ENCODE measurements at places on chromosomes 1 and 21. TPM values are rescaled to one million over a fixed set of nuclear protein-coding genes. Genes with fewer than 3 reads are reported as not detected.

CLCN6 gene
- total RNA-seq = 14.2 TPM

- DNase-seq = peak; percentile 75
Observed at GRCh38 chr1:22794647-22795365, 84.2 kb downstream of the EPHB2 start.

TNNT2 gene
- total RNA-seq = 74.9 TPM

NID1 gene
- total RNA-seq = 27.4 TPM

POU2F1 gene
- 16.8 TPM for total RNA-seq

DDR2 gene
- 41.1 TPM for total RNA-seq

GRCh38 chr1:162765788-162766187 lies 24.7 kb upstream of the HSD17B7 start:
- DNase-seq = no peak

CELA3B gene
- total RNA-seq = not detected

DNA sequence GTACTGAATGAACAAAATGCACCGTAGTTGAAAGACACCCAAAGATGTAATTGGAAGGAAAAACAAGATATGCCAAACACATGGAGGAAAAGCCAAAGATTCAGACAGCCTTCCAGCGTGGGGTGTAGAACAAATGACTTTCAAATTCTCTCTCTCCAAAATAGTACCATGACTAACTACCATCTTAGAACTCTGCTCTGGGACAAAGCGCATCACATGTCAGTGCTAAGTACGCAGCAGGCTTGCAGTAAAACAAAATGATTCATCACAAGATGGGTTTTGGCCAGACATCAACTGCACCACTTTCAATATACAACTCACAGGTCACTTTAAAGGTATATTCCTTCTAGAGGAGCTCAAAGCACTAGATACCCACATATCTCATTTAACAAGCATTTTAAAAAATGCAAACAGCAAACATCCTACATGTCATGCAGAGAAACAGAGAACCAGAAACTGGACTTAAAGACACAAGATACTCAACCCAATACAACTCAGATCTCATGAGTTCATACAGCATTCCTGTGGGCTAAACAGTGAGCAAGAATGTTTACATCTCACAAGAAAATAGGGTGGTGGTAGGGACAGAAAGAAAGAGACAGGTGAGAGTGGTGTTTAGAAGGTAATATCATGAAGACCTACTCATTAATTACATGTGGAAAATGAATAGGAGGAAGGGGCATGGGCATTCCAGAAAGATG lies 75.7 kb downstream of the BCAR3 start:
- DNase-seq = no peak

- no peak for DNase-seq
Observed at GRCh38 chr1:228059634-228060457, 22.7 kb upstream of the ARF1 start.

GRCh38 chr1:9594471-9595155 lies 5.9 kb downstream of the TMEM201 start:
- no peak for DNase-seq

NMNAT1 gene
- total RNA-seq = 5.7 TPM

DNA sequence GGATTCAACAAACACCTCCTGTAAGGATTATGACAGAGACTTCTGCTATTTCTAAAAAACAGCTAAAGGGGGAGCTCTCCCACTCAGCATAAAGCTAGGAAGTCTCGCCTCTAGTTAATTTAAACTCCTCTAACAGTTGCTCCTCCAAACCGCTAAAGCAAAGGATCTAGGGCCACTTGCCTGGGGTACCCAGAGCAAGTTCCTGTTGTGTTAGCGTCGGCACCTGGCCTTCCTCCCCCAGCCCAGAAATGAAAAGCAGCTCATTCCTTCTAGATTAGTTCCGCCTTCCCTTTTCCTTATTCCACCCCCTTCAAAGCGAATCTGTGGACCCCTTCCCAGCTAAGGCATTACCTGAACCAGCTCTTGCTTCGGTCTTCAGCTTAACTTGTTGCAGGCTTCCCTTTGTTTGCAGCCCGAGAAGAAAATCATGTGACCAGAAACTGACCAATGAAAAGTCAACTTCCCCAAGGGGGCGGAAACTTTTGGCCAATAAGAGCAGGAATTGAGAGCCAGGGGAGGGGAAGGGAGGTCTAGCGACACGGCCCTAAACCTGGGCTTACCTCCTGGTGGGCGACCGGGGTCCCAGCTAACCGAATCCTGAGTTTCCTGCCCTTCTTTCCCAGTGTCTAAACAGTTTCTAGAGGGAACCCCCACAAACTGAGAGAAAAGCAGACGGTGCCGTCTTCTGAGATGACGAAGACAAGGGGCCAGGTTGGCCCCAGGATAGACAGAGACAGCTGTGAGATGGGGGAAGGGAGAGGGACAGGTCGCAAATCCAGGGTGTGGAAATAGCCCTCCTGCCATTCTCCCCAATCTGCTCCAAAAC lies at the start of gene PBXIP1:
Gene PBXIP1, minus strand, starts transcription at position 382 of the 826 bp plus-strand sequence. CDS start 2,378 bp downstream, outside the sequence.
- peak; percentile 96 for DNase-seq

CCDC27 gene
- total RNA-seq = not detected

GRCh38 chr1:192538407-192539296 lies 36.9 kb upstream of the RGS1 start:
- peak; percentile 12 for DNase-seq

GRCh38 chr1:212671342-212672031 lies 28.2 kb downstream of the BATF3 start:
- peak; percentile 80 for DNase-seq

WNT9A gene
- total RNA-seq = 0.79 TPM

GRCh38 chr1:104874044-104874443 lies 1124.3 kb downstream of the AMY1C start:
- no peak for DNase-seq

CREG1 gene
- total RNA-seq = 39.4 TPM

DNA sequence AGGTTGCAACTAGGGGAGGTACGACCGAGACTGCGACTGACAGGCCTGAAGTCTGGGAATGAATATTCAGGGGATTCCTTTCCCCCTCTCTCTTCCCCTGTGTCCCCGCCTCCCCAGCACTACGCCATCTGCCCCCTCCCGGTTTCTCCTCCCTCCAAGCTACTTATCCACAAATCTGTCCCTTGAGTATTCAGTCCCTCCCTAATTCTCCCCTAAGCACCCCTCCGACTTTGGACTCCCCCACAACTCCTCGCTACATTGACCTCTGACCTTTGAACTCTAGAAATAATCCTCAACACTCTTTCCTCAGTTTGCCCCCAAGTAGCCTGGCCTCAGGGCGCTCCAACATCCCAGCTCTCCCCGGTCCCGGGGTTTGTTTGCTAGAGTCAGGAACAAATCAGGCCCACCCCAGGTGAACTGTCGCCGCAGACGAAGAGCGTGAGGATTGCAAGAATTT lies 393 bp downstream of the LYSMD1 start:
- DNase-seq = peak; percentile 61

DNA sequence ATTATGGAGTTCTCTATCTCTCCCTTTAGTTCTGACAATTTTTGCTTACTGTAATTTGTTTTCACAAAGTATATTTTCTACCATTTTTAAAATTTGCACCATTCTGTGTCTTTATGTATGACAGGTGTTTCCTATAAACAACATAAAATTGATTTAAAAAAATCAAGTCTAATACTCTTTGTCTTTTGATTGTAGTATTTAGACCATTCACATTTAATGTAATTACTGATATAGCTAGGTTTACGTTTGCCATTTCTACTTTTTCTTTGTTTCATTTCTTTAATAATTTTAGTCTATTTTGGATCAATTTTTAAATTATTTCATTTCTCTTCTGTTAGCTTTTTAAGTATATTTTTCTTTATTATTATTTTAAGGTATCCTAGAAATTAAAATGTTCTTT lies 44.4 kb upstream of the LCE5A start:
- no peak for DNase-seq

DNAH14 gene
- total RNA-seq = 70.4 TPM

FAM72C gene
- total RNA-seq = 7.9 TPM

GRCh38 chr1:154466206-154466605 lies 35.8 kb upstream of the TDRD10 start:
- DNase-seq = no peak

DNA sequence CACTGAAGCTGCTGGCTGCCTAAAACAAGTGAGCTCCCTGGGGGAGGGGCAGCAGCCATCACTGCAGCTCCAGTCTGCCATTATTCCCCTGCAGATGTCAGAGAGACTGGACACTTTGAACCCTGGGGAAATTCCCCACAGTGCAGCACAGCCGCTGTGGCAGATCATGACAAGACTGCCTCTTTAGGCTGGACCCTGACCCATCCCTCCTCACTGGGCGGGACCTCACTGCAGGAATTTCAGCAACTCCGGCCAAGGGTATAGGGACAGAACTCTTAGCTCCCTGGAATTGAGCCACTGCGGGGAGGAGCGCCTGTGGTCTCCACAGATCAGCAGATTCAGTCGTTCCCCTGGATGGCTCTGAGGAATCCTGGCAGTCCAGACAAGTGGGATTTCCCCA lies 964.6 kb downstream of the BRINP3 start:
- DNase-seq = no peak

FCRL4 gene
- total RNA-seq = not detected

DNA sequence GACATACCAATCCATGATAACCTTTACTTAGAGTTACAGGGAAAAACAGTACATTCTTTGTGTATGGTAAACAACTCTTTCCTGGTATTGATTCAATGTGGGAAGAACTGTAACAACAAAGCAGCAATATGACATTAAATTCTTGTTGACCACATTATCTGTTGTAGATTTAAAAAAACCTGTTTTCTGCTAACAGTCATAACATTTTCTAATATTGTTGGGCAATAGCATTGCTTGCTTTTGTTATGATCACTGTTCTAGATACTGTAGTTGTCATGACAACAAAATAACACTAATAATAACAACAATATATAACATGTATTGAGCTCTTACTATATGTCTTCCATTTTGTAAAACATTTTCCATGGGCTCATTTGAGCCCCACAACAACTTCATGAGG lies 54.2 kb downstream of the PDE4B start:
- DNase-seq = no peak

DNA sequence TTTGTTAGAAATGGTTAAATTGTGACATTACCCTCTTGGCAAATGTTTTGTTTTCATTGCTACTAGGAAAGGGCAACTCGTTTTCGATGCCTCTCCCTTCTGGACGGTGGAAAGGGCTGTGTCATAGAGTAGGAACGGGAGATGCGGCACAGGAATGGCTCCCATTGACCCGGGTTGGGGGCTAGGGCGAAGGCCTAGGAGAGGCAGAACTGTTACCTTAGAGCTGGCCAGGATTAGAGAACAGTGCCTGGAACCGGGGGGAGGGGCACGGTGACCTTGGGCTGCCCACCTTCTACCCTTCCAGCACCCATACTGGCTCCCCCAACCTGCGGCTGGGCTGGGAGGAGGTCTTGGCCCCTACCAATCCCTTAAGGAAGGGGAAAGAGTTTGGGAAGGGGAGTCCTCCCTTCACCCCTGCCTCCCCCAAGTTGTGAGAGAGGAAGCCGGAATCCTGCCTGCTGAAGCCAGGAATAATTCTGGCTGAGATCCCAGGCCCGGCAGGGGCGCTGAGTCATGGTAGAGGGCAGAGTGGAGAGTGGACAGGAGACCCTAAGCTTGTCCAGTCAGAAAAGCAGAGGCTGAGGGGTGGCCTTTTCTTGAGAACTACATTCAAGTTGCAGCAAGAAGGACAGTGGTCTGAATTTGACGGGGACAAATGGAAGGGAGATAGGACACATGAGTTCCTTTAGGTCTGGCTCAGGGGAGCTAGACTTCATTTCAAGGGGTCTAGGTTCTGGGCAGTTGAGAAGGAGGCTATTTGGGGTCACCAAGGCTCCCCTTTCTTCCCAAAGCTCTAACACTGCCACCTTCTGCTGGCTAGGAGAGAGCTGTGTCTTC lies 8.2 kb downstream of the LMNA start:
- peak; percentile 85 for DNase-seq

GRCh38 chr1:169867012-169867675 lies 26.6 kb downstream of the SCYL3 start:
- DNase-seq = no peak

- DNase-seq = no peak
Observed at GRCh38 chr21:34141373-34141772, 68.0 kb downstream of the MRPS6 start.

CLK2 gene
- 29.7 TPM for total RNA-seq

GRCh38 chr1:46036894-46037839 lies 95.3 kb downstream of the PIK3R3 start:
- peak; percentile 92 for DNase-seq

GRCh38 chr1:145729666-145730436 lies 10.6 kb downstream of the CD160 start:
- no peak for DNase-seq

GRCh38 chr1:7042322-7043190 lies 257.3 kb downstream of the CAMTA1 start:
- DNase-seq = peak; percentile 48

GRCh38 chr1:11985851-11986250 lies 5.6 kb downstream of the MFN2 start:
- DNase-seq = no peak

DNA sequence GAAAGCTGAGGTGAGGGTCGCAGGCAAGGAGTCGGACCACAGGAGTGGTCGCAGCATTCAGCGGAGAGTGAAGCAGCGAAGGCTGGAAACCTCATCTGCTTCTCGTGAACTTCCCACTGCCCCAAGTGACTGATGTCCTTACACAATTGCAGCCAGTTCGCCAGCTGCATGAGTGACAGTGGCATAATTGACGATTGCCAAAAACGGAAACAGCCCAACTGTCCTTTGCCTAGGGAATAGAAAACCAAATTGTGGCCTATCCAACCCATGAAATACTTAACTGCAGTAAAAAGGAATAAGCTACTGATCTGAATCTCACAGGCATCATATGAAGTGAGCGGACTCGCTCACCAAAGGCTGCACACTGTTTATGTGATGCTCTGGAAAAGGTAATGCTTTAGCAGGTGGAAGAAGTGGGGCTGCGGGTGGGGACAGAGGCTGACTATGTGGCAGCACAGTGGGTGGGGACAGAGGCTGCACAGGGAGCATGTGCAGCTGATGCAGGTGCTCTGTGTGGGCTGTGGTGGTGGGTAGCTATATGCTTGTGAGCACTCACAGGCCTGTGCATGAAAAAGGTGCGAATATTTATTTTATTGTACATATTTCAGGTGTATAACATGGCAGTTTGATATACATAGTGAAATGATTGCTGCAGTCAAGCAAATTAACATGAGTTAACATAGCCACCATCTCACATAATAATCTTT lies 4.2 kb upstream of the NLRP3 start:
- no peak for DNase-seq

DNA sequence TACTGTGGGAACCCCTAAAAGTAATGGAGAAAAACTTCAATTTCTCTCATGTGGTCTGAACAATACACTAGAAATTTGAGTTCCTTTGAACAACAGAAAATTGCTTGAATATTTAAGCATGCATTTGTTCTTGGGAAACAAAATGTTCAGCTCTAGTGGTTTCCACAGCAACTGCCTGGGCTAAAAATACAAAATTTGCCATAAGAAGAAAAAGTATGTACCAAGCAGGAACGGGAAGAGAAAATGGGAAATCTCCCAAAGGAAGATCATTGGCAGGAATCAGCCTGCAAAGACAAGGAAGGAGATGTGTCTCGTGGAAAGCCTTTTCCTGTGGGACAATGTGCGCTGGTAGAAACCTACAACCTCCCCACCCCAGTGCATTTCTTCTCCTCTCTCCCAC lies 119.0 kb upstream of the DPT start:
- DNase-seq = no peak
